Cerebellar cortex (tissue), 1 donor: ENCODE measurements at places on chromosomes 2 and 18.

- DNase-seq: peak; percentile 83
Observed at GRCh38 chr2:54341656-54342055, 85.6 kb upstream of the TSPYL6 start.

DNA sequence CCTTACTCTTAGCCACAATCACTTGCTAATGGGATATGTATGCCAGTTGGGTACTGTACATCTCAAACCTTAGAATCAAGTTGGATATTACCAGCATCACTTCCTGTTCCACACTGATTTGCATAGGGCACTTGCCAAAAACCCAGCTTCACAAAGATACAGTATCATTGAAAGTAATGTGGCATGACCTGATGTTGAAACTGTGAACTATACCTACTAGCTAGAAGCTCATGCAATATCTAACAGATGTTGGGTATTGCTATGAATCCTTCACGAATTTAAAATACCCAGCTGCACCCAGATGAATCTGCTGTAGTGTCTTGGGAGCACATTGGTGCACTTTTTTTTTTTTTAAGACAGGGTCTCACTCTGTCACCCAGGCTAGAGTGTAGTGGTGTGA is 6.5 kb upstream of the STAMBP start:
- DNase-seq: no peak

DNA sequence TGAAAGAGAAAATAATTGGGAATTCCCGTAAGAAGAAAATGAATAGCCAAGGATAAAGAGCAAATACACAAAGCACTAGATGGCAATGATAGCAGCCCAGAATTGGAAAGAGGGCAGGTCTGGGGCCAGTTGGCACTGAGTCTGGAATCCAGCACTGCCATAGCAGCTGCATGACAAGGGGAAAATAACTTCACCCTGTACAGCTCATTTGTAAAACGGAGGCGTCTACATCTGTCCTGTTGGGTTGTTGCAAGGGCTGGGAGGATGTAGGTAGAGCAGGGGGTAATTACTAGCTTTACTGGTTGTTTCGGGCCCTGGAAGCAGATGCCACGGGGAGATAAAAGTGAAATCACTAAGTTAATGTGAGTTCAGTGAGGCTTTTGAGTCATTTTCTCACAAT is 110.0 kb upstream of the RASGRP3 start:
- DNase-seq: peak; percentile 4

GRCh38 chr2:176063958-176064357 is 19.8 kb downstream of the EVX2 start:
- DNase-seq: no peak

DNA sequence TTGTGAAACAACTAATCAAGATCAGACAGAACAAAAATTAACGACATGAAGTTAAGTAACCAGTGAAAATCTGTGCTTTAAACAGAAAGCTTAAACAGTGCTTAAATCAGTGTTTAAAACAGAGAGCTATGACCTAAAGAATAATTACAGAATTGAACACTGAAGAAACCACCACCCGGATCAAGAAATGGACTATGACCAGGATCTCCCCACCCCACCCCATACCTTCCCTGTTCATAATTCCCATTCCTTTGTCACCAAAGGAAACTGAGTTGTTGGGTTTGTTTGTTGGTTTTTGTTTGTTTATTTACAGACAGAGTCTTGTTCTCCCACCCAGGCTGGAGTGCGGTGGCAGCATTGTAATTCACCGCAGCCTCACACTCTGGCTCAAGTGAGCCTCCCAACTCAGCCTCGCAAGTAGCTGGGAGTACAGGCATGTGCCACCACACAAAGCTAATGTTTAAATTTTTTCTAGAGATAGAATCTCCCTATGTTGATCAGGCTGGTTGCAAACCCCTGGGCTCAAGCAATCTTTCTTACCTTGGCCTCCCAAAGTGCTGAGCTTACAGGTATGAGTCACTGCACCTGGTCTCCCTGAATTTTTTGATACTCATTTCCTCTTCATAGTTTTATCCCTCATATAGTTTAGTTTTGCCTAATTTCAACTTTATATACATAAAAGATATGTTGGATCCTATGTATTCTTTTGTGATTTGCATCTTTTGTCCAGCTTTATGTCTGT is 8.2 kb upstream of the ALPG start:
- no peak for DNase-seq

GRCh38 chr2:20643060-20643459 is 7.8 kb downstream of the HS1BP3 start:
- DNase-seq: no peak
